OCI-LY7 (cell line): ENCODE measurements at places on chromosomes 12 and 14.

DNA sequence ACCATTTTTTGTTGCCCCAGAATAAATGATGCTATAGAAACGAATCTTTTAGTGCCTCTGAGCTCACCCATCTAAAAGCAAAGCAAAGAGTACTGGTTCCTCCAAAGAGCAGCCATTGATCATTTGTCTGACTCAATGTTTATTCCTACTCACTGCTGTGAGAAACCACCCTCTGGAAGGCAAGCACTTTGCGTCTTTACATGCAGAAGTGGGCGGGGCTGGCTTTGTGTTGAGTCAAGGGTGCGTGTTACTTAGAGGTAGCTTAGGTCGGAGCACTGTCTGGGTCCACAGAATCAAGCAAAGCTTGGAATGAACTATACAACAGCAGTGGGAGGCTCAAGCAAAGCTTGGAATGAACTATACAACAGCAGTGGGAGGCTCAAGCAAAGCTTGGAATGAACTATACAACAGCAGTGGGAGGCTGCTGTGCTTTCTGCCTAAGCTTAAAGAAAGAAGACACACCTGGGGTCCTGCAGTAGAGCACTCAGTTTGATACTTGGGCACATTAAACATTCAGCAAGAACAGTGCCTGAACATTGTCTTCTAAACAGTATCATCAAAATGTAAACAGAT is 77.2 kb upstream of the PRICKLE1 start:
- DNase-seq, result no peak

DNA sequence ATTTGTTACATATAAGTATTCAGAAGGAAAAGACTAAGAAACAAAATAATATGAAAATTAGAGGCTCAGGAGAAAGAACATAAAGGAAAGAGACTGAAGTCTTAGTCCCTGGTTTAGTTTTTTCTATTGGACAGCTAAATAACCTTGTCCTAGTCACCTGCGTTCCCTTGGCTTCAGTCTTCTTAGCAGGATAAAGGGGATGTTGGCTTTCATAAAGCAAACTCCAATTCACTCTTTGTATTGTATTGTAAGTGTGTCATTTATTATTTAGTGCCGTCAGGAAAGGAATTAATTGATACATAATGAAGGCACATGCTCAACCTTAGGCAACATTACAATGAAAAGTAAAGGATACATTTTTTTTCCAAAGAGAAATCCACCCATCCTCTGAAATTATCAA is 190.3 kb upstream of the PPFIA2 start:
- no peak for DNase-seq

DNA sequence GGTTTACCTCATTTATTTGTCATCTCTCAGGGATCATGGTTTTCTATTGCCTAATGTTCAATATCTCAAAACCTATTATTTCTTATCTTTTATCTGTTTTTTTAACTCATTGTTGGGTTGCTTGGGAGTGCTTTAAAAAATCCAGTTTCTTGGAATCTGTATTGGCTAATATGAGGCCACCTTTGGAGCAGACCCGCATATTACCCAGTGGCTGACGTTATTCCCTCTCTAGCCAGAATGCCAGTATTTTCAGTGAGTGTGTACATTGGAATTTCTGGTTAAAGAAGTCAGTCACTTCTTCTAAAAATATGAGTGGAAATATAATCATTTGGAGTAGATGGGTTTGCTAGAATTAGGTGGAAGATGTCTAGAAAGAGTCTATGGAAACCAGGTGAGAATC is 38.3 kb downstream of the PRMT8 start:
- no peak for DNase-seq

- DNase-seq, result peak; percentile 30
Measured at GRCh38 chr12:104671409-104672095, 214.8 kb downstream of the CHST11 start.

DNA sequence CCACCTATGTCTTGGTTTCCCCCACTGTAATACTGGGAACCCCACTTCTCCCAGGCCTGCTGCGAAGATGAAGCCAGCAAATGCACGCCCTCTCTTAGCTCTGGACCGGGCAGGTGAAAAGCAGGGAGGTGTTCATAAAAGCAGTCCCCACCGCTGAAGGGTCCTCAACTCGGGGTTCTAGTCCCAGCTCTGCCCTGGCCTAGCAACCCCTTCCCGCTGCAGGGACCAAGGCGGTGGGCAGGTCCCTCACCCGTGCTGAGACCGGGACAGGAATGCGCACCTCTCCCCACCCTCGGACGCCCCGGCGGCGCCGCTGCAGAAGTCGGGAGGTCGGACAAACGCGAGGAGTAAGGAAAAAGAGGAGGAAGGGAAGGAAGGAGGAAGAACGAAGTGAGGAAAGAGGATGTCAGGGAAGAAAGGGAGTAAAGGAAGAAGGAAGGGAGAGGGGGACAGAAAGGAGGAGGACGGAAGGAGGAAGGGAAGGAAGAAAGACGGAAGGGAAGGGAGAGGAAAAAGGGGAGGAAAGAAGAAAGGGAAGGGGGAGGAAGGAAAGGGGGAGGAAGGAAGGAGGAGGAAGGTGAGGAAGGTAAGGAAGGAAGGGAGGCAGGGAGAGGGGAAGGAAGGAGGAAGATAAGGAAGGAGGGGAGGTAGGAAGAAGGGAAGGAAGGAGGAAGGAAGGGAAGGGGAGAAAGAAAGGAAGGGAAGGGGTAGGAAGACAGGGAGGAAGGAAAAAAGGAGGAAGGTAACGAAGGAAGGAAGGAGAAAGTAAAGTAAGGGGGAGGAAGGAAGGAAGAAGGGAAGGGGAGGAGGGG is 701 bp downstream of the SPRING1 start:
- no peak for DNase-seq

DNA sequence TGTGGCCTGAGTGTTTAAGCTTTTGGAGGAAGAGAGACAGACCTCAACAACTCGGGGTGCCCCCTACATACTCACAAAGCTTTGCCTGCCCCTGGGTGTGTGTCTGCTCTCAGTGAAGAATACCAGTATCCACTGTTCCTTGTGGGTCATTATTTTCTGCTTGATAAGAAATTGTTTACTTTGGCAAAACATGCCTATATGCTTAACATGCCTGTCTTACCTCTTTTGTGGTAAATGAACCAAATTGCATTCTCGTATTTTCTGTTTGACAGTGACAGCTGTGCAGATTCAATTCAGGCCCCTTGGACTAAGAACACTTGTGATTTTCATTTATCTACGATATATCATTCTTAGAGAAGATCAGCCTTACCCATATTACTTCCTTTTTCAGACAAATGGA is 50.6 kb upstream of the REP15 start:
- DNase-seq, result no peak

GRCh38 chr14:68762953-68763764 is 29.7 kb downstream of the ZFP36L1 start:
- no peak for DNase-seq

DNA sequence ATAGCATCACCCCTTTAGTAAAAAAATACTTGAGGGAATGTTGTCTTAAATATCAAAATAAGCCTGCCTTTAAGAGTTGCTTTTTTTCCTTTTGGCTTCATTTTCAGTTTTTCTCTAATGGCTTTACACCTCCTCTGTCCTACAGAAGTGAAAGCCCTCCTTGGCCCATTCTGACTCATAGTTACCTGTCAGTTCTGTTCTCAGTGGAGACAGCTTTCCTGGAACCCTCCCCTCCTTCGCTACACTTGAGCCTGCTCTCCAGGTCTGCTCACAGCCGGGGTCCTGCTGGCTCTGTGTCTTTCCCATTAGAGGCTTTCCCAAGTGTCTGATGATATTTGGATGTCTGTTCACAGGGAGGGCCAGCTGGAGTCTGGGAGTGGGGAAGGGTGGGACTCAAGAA is 84.0 kb downstream of the PELI2 start:
- no peak for DNase-seq

DNA sequence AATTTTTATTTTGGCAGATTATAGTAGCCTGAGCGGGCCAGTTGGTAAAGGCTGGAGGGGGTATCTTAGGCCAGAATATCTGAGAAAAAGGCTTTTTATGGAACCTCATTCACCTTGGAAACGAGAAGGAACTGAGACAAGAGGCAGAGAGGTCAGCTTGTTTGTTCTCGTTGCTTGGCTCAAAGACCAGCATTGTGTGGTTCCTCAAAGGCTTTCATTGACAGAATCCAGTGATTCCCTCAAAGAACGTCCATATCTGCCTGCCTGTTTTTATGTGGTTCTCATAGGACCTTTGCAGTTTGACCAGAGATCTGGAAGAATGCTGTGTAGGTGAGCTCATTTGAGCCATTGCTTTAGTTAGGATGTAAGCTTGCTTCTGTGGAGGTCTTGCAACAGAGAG is 117.3 kb downstream of the CFAP54 start:
- no peak for DNase-seq

- DNase-seq, result no peak
Measured at GRCh38 chr14:23916004-23916403, 37.6 kb upstream of the DHRS4 start.

DNA sequence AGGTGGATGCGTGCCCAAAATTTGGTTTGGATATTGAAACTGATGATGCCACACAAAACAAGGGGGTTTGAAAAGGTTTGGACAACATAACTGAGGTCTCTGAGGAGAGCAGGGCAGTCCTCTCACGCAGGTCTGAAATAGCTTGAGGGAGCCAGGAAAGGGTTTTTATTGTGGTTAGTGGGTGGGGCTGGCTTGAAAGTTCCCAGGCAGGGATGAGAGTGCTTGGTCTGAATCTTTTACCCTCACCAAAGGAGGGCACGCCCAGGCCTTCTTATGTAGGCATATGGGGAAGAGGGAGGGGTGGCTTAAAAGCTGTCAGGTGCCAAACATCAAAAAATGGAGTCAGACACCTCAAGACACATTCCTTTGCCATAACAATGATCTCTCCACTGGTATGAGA is 493.1 kb upstream of the CCDC196 start:
- DNase-seq, result no peak

GRCh38 chr14:69232388-69232787 is 27.6 kb upstream of the GALNT16 start:
- DNase-seq, result no peak

DNA sequence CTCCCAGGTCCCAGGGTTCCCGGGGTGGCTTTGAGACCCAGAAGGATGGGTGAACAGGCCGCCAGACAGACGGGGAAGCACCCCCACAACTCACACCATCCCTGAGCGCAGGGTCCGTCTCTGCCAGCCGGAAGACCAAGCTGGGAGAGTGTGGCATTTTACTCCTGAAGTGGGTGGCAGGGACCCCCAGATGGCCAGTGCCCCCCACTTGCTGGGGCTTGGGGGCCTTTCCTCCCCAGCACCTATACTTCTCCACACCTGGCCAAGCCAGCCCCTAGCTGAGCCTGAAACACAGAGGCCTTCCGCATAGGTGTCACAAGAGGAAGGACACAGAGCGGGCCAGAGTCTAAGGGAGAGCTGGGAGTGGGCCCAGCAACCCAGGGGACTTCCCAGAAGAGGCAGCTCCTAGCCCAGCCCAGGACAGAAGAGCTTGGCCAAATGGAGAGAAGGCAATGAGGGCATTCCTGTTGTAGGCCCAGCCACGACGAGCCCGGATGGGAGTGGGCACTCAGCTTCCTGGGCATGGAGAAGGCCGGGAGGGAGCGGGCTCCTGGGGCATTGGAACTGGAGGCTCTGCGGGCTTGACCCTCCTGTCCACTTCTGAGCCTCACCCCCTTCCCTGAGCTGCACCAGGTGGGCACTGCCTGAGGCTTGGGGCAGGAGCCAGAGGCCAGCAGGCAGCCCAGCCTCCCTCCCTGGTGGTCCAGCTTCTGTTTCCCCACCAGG is 3.3 kb downstream of the AHNAK2 start:
- DNase-seq, result no peak

GRCh38 chr12:105220929-105221290 is 15.1 kb downstream of the APPL2 start:
- DNase-seq, result no peak

GRCh38 chr14:85531587-85532373 is 1.8 kb downstream of the FLRT2 start:
- DNase-seq, result no peak

DNA sequence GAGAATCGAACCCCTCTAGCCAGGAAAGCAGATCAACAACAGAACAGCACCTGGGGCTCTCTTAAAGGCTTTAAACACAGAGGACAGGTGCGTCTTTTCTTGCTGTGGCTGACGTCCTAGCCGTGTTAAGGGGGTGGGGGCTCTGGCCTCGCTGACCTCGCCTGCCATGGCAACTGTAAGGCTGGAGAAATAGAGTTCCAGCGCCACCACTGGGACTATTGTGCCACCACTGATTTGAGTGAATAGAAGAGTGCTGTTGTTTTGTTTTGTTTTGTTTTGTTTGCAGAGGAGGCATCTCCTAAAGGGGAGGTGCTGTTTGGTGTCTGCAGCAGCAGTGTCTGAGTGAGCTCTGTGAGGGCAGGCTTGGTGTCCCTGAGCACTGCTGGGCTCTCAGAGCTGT is 34.2 kb upstream of the PRMT8 start:
- DNase-seq, result no peak

DNA sequence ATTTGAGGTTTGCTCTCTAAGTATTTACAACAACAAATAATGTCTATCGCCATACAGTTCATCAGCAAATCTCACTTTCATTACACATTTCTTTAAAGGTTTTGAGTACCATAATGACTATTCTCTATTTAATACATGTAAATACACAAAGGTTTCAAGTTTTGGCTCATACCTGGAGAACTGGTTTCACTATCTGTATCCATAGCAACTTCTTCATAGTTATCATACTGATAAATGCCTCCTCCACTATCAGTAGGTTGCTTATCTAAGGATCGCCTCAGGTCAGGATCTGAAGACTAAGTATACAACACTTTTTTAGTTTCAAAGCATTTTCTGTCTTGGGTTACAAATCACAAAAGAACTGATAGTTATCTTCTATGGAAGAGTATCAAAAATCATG is 21.4 kb downstream of the ZFC3H1 start:
- DNase-seq, result no peak

DNA sequence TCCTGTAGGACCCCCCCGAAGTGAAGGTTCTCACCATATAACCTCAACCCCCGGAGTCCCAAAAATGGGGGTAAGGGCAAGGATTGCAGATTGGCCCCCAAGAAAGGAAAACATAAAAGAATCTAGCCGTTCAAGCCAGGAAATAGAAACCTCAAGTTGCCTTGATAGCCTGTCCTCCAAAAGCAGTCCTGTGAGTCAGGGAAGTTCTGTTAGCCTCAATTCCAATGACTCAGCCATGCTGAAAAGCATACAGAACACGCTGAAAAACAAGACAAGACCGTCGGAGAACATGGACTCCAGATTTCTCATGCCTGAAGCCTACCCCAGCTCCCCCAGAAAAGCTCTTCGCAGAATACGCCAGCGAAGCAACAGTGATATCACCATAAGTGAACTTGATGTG is 344.2 kb upstream of the RGS6 start:
- no peak for DNase-seq

DNA sequence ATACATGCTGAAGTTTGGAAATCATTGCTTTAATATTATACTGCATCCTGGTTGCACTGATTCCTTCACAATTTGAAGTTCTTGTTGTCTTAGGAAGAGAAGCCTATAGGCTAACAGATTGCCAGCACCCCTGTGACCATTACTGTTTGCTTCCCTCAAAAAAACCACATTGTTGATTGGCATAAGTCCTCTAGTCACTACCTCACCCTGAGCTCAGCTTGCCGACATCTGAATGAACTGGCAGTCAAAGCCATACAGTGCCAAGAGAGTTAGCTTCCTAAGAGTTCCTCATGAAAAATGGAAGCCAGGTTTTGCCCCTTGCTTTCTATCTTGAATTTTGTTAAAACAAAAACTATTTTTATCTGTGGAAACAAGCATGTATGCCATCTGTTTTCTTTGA is 276.1 kb downstream of the SYT1 start:
- DNase-seq, result no peak

GRCh38 chr12:124289634-124290600 is 5.0 kb upstream of the RFLNA start:
- no peak for DNase-seq

- no peak for DNase-seq
Measured at GRCh38 chr12:69952890-69953289, 127.9 kb downstream of the MYRFL start.

GRCh38 chr14:92525322-92526095 is 11.9 kb downstream of the RIN3 start:
- no peak for DNase-seq
